CD8-positive, alpha-beta T cell (primary cell): ENCODE measurements at places on chromosomes 16 and 17.

DNA sequence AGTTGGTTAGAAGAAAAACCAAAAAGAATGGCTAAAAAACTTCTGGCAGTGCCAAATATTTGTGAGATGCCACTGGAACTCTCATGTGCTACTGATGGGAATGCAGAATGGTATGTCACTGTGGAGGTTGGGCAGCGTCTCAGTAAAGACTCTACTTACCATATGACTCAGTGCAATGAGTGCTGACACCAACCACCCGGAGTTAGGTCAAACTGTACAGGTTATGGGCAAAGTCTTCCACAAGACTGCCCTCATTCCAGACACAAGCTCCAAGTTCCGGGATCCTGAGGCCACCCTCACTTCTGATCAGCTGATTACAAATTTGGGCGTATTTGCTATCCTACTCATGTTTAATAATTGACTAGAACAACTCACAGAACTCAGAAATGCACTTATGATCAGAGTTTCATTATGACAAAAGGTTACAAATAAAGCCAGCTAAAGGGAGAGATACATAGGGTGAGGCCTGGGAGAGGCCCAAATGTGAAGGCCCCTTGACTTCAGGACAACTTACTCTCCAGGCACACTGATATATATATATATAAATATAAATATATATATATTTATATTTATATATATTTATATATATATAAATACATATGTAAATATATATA is 114.9 kb downstream of the TRIM37 start:
- no peak for DNase-seq

- DNase-seq = no peak
Observed at GRCh38 chr17:62703261-62703775, 75.8 kb downstream of the MRC2 start.

DNA sequence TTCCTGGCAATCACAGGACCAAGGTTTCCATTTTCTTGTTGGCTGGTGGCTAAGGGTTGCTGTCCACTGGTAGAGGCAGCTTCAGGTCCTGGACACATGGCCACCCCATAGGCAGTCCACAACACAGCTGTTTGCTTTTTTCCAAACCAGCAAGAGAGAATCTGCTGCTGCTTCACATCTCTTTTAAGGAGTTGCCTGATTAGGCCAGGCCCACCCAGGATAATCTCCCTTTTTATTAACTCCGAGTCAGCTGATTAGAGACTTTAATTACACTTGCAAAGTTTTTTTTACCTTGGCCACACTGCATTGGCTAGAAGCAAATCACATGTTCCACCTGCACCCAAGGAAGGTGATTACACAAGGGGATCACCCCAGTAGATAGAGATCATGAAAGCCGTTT is 106.6 kb upstream of the IRX6 start:
- DNase-seq = no peak

GRCh38 chr17:30296499-30297080 is 4.8 kb upstream of the BLMH start:
- DNase-seq = no peak

- no peak for DNase-seq
Observed at GRCh38 chr17:76775021-76775600, 37.2 kb downstream of the MFSD11 start.

DNA sequence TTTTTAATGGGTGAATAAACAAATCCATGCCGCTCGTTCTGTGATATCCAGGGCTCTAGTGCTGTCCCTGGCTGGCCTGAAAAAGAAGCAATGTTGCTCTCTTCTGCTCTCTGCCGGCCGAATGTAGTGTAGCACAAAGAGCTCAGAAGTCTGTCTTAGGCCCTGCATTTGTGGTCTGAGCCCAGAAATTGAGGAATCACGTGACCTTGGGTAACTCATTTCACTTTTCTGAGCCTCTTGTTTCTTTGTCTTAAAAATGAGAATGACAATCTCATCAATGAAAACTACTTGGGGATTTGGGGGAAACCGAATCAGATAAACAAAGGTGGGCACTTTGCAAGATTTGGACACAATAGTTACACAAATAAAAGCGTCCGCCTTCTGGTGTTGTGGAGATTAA is 381.6 kb upstream of the ASIC2 start:
- DNase-seq = peak; percentile 50

DNA sequence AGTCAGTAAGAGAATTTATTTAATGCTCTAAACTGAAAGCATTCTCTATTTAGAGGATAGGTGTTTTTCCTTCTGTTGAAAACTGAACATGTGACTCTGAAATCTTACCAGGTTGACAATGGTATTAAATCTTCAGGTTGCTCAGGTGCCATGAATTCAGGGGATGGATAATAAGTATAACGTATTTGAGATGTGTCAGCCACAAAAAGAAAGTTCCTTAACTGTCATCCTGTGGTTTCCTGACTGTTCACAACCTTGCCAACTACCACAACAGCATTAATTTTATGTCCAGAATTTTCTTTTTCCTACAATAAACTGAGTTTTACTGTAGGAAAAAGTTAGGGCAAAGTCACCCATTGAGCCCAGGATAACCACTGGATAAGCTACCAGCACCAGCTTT is 243.3 kb upstream of the PSMD7 start:
- no peak for DNase-seq
